ENCODE measurements at places on chromosomes 5 and 9.
A peak's percentile ranks its signal among the peaks of the same experiment; 100 is the strongest.

DNA sequence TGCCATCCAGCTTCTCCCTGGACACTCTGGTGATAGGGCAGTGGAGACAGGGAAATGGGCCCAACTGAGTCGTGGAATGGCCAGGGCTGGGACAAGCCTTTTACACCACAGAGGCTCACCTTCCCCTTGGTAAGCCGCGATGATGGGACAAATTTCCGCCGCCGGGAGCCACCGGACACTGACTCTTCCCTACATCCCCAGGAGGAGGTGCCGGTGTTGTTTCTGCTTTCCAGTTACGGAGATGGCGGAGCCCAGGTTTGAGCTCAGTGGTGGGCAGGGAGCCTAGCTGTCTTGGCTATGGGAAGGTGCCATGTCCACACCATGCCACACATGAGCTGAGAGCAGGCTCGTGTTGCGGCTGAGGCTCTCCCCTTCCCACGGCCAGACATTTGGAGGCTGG lies 19.9 kb upstream of the WNK2 start:
- no peak for DNase-seq

- no peak for DNase-seq
Observed at GRCh38 chr5:14676320-14676719, 11.8 kb downstream of the OTULIN start.

DNA sequence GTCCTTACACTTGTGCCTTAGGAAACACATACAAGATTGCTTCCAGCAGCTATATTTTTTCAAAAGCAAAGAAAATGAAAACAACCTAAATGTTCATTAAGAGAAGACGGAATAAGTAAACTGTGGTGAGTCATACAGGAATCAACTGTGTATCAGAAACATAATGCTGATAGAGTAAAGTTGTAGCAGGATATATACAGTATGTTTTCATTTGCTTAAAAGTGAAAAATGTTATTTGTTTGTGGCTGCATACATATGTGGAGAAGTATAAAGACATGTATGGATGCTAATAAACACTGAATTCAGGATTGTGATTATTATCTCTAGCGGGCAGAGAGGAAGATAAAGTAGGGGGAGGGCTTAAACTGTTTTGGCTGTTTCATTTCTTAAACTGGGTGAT lies 8.3 kb downstream of the DCTN4 start:
- DNase-seq: no peak

DNA sequence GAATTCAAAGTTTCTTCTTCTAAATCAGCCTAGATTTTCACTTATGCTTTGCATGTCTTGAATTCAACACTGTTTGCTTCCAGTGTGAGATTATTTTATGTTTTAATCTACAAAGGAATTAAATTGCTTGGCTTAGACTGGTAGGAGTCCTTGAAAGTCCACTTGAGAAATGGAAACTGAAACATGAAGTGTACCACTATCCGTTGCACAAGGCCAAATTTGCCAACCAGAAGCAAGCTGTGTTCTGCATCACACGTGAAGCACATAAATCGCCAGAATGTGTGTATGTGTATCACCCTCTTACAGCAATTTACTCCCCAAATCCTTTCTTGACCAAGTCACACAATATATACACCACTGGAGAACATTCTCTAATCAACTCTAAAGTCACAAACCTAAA lies 10.3 kb downstream of the SEMA6A start:
- DNase-seq: no peak

GRCh38 chr5:151168602-151169344 lies 11.2 kb upstream of the ANXA6 start:
- DNase-seq: no peak

DNA sequence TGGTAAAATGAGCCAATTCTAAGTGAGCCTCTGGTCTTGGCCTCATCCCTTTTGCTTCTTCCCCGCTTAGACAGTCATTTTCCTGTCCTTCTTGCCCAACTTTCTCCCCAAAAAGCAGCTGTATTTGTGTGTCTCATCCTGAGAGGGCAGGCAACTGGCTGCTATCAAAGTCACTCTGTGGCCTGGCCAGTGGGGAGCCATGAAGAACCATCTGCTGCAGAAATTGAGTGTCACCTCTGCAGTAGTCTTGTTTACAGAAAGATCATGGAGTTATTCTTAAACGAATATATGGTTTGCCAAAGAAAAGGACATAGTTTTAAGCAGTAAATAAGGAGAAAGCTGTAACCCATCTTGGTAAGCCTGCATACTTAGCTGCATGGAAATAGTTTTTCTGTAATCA lies 233.6 kb upstream of the ELAVL2 start:
- DNase-seq: no peak

- no peak for DNase-seq
Observed at GRCh38 chr5:9623661-9624060, 6.5 kb downstream of the TAS2R1 start.

DNA sequence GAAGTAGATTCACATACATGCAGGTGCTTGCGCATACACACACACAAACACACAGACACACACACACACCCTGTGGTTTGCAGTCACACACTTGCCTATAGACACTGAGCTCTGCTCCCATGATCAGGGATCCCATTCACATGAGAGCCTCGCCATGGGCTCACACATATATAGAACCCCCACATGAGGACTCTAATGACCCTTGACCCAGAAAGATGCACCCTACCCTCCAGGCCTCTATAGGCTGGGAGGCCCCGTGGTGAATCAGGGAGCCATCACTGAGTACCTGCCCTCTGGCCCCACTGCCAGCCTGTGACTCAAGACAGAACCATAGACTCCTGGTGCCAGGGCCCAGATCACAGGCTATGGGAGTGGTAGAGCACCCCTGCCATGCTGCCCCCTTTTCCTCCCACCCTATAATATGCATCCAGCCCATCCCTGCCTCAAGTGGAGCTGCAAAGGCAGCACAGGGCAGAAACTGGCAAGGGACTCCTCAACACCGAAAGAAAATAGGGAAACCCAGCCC lies 3.3 kb upstream of the AQP3 start:
- DNase-seq: no peak

- DNase-seq: no peak
Observed at GRCh38 chr5:109656829-109657228, 32.9 kb upstream of the MAN2A1 start.

DNA sequence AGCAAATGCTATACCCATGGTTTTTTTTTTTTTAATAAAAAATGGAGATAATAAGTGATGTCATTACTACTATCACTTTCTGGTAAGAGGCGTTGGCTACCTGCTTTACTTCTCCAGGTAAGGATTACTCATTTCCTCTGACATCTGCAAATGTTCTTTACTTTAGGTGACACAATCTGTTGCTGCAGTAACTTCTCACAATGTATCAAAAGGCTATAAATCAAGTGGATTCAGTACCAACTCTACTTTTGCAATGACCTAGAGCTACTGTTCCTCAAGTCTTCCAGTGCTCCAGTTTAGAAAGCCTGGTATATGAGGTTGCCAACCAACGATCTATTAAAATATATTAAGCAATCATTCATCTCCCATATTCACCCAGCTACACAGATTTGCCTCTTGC lies 129.1 kb downstream of the PLK2 start:
- no peak for DNase-seq

DNA sequence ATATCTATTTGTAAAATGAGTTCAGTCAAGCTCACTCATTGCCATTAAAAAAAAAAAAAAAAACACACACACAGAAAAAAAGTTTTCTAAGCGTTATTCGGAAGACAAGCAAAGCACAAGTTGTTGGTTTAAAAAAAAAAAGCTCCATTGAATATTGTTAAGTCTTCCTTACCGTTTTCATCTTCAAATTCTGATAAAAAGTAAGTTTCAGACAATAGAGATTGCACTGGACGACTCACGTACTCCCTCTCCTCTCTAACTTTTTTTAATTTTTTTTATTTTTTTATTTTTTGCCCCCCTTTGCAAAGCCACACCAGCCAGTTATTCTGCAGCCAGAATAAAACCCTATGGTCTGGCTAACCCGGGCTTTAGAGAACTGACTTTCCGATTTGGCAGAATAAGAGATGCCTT lies 544 bp downstream of the ADAMTS6 start:
- no peak for DNase-seq

DNA sequence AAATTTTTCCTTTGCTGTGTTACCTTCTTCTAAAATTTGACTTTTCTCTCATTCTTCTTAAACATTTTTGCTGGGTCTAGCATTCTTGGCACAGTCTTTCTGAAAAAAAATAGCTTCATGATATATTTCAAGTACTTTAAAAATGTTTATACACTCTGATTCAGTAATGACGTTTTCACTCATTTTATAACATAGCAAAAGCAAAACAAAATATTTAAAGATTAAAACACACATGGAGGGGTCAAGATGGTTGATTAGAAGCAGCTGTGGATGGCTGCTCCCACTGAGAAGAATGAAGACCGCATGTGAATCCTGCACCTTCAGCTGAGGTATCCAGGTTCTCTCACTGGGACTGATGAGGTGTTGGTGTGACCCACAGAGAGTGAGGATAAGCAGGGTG lies 188.2 kb downstream of the SGCD start:
- no peak for DNase-seq

- no peak for DNase-seq
Observed at GRCh38 chr5:160802592-160802991, 49.4 kb downstream of the ATP10B start.

DNA sequence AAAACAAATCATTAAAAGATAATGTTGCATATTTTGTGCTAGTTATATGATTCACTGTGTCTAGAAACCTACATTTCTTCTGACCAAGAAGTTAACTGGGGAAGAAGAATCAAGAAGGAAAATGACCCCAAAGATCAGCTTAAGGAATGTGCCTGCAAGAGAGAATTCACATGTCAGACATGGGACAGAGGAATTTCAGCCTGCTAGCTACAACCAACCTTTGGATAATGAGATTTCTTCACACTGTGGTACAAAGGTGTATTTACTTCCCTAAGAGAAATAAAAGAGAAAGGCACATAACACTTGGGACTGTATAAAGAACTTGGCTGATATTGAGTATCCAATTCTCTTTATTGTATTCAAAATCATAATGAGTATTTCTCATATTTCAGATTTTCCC lies 39.6 kb upstream of the ELL2 start:
- DNase-seq: no peak

- DNase-seq: no peak
Observed at GRCh38 chr5:39092581-39093351, 18.6 kb upstream of the RICTOR start.

DNA sequence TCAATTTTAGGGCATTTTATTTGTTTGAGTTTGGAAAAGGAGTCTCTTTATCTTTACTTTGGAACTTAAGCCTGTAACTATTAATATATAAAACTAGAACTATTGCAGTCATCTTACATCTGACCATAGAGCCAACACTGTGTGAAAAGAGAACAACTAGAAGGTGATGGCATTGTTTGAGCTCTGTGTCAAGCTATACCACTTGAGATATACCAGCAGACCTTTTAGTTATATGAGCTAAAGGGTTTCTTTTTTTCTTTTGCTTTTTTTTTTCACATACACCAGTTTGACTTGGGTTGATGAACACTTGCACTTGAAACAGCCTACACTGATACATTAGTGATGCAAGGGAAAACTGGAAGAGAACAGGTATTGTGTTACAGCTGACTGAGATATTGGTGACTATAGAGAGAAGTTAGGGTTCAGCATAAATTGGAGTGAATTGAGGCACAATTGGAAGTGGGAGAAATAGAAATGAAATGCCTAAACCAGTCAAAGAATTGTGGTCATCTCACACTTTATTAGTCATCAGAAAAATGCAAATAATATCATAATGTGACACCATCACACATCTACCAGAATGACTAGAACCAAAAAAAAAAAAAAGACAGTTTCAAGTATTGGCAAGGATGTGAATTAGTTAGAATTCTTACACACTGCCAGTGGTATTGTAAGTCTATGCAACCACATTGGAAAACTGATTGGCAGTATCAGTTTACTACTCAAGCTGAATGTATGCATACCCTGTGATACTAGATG lies 60.9 kb downstream of the ADRB2 start:
- DNase-seq: no peak

DNA sequence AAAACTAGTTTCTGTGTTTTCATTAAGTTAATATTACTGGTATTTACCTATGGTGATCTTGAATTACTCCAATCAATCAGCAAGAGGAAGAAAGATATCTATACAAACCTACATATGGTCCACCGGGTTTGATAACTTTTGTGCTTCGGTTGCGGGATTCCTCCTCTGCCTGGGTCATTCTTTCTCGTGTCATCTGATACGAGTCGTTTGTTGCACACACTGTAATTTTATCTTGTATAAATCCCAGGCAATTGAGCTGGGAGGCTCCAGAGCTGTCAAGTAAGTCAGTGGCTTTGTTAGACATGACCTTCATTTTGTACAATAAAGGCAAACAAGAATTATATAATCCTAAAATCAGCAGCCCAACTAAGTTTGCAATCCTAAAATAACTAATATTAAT lies 48.0 kb downstream of the ELL2 start:
- DNase-seq: no peak

GRCh38 chr9:97506306-97506705 lies 4.8 kb downstream of the TMOD1 start:
- DNase-seq: no peak

DNA sequence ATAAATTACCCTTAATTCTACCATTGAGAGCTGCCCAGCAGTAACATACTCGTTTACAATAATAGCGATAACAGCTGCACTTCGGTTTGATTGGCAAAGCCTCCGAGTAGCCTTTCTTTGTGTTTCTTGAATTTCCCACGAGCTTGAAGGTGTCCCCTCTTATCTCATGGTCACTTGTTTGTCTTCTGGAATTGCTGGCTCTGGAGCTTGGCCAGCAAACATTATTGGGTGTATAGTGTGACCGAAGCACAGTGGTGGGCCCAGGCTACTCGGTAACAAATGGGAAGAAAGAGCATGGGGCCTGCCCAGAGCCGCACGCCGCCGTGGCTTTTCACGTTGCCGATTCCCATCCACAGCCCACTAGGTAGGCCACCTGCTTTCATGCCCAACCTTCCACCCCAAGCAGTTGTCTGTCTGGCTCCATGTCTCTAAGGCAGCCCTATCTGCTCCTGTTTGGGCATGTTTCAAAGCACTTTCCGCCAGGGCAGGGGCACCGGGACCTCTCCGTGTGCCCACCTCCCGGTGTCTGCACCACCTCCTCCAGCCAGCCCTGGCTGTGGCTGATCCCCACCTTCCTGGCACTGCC lies 8.7 kb downstream of the STKLD1 start:
- no peak for DNase-seq

DNA sequence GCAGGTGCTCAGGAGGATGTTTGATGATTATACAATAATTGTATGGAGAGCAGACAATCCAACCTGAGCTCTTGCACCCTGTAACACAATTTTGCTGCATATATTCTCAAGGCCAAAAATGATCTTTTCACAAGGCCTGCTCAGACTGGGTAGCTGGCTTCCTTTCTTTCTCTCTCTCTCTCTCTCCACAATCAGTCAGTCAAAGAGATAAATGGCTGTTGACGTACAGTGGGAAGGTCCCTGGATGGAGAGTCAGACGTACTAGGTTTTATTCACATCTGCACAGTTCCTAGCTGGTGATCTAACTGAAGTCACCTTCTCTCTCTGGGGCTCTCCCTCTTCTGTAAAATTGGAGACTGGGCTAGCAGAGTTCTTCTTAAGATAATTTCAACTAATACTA lies 19.8 kb downstream of the SLC36A2 start:
- DNase-seq: no peak

GRCh38 chr5:134003817-134004625 lies 754 bp downstream of the VDAC1 start:
- peak; percentile 32 for DNase-seq

- peak; percentile 21 for DNase-seq
Observed at GRCh38 chr9:132447346-132447745, 37.3 kb downstream of the CFAP77 start.

- DNase-seq: no peak
Observed at GRCh38 chr9:102550886-102551285, 444.2 kb upstream of the CYLC2 start.
